GM12891 (cell line): ENCODE measurements at places on chromosomes 12 and 14.

DNA sequence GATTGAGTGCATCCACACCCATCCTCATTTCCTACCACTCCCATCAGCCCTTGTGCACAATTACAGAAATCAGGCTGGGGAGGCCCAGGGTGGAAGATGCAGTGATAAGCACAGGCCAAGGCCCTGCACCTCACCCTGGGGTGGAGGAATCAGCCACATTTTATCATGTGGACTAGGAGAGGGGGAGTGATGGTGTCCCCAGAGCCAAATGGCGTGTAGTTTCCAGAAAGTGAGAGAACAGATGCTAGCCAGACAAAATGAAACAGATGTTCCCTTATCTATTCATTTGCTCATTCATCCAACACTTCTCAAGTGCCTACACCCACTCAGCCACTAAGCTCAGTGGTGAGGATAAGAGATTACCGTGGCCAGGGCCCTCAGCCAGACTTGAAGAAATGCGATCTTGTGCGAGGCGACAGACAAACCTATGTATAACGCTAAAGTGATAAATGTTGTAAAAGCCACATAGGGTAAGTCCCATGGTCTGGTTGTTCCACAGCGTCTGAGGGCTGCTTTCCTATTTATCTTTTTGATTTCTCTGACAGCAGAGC lies 93.6 kb downstream of the STAB2 start:
- DNase-seq = no peak

GRCh38 chr14:104091927-104092771 lies 6.6 kb downstream of the ASPG start:
- DNase-seq = no peak

- no peak for DNase-seq
Measured at GRCh38 chr12:28497889-28498411, 307.7 kb downstream of the CCDC91 start.

DNA sequence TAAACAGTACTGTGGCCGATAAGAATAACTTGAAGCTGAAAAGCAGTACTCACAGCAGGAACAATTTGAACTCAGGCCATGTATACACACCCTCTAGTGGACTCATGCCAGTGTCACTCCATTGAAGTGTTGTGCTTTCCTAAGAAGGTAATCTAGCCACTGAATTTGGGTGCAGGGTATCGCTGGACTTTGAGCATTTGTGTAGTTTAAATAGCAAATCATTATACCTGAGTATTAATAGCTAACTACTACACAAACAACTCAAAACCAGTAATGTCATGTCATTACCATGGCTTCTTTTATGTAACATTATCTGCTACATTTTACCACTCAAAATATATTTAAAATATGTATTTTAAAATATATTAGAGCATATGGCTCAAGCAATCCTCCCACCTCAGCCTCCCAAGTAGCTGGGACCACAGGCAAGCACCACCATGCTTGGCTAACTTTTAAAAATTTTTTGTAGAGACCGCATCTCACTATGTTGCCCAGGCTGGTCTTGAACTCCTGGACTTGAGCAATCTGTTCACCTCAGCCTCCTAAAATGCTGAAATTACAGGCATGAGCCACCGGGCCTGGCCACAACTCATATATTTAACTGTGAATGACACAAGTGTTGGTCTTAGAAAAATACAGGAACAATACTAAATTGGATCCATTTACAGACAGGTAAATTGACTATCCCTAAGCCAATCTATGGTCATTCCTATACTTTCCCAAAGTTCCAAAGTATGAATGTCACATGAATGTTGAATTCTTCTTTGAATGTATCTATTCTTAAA lies 25.6 kb upstream of the ARID4A start:
- no peak for DNase-seq

GRCh38 chr12:106247674-106248311 lies at the start of gene CKAP4:
TSS of gene CKAP4 (minus strand) at chr12:106248020. CDS start at chr12:106247851, 169 bp downstream.
- peak; percentile 73 for DNase-seq

DNA sequence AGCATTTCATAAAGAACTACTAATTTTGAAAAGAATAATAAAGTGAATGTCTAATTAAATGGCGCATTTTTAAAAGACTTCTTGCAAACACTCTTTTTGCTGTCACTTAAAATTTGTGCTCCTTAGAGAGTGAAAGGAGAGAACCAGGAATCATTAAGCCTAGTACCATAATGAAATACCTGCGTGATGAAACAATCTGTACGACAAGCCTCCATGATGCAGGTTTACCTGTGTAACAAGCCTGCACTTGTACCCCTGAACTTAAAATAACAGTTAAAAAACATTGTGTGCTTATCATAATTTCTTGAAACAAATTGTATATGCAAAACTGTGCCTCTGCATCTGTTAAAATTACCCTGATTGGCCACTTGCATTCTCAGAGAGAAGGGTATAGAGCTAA lies 108.1 kb downstream of the MGAT4C start:
- no peak for DNase-seq
